Colonic mucosa (tissue), 4 donors: ENCODE measurements at places on chromosomes 4 and X. TPM values are rescaled to one million over a fixed set of nuclear protein-coding genes. Genes with fewer than 3 reads are reported as not detected.
A peak's percentile ranks its signal among the peaks of the same experiment; 100 is the strongest.

GRCh38 chr4:81378386-81378785, 93.3 kb downstream of the RASGEF1B start:
- DNase-seq: no peak
- H3K4me3 ChIP-seq: no peak overlapping the region
- no peaks in the 10 kb centered on the region for H3K4me1 ChIP-seq
- no peaks in the 10 kb centered on the region for H3K36me3 ChIP-seq
- H3K27ac ChIP-seq: no peak overlapping the region
- no peaks in the 10 kb centered on the region for H3K27me3 ChIP-seq

GRCh38 chrX:72126048-72126415, 5.7 kb downstream of the RTL5 start:
- no peaks in the 10 kb centered on the region for H3K36me3 ChIP-seq
- no peaks in the 10 kb centered on the region for H3K4me1 ChIP-seq
- peaks cover 8% of the 10 kb centered on the region for H3K27me3 ChIP-seq
- DNase-seq: no peak
- H3K27ac ChIP-seq: no peak overlapping the region

DNA sequence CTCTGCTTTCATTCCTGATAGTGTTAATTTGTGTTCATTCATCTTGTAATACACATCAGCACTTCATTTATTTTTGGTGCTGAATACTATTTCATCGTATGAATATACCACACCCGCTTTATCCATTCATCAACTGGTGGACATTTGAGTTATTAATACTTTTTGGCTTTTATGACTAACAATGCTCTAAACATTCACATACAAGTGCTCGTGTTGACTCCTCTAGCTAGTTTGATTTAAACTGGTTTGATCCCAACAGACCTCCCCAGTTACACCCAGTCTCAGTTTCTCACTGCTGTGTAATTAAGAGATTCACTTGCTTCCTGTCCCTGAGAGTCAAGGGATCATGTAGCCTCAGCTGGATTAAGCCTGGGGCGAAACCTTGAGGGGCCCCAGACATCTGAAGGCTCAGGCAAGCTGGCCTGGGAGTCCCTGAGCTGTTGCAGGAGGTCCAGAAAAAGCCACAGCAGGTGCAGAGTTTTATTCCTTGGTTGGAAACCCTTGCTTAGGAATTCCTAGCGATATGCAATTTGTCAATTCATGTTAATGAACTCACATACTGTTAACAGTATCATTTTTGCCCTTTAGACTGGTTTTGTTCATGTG, 52.8 kb upstream of the CLDN24 start:
- H3K4me3 ChIP-seq: no peak overlapping the region
- no peaks in the 10 kb centered on the region for H3K27me3 ChIP-seq
- H3K4me1 ChIP-seq: no peaks in the 10 kb centered on the region
- no peak for DNase-seq
- no peak overlapping the region for H3K27ac ChIP-seq

- no peak overlapping the region for H3K4me3 ChIP-seq
- H3K27ac ChIP-seq: no peak overlapping the region
- no peaks in the 10 kb centered on the region for H3K4me1 ChIP-seq
- DNase-seq: peak; percentile 20
These were observed 35.3 kb upstream of the DCX start for GRCh38 chrX:111447298-111447697.

DNA sequence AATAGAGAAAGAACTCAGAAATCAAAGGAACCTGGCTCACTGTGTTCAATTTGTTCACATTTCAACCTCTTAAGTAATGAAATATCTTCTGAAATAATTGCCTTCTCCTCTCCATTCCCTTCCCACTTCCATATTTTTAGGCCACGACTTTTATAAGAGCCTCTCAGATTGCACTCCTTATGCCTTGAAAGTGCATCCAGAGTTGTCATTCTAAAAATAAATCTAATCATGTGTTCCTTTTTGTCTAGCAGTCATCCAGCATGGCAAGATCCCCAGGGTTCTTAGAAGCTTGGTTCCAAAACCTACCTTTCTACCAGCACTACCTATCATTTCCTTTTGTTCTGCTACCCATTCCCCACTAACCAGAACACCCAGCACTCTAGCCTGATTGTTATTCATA, 42.4 kb upstream of the RPA4 start:
- no peaks in the 10 kb centered on the region for H3K36me3 ChIP-seq
- no peaks in the 10 kb centered on the region for H3K4me1 ChIP-seq
- no peak for DNase-seq
- no peak overlapping the region for H3K27ac ChIP-seq
- H3K4me3 ChIP-seq: no peak overlapping the region
- H3K27me3 ChIP-seq: no peaks in the 10 kb centered on the region

DNA sequence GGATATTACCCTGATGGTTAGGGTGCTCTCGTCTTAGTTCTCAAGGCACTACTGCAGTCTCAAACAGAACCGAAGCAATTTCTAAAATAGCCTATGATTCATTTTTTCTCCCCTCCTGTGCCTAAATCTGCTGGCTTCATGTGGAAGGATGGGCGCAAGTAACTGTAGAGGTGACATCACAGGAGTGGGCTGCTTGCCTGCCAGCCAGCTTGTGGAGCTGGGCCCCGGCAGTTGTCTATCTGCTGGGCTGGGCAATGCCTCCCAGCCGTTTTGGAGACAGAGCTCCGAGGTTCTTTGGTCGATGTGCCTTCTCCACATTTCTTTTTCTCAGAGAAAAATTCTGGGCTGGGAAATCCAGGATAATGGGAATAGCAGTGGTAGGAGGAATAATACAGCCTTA, 34.3 kb upstream of the CITED1 start:
- no peaks in the 10 kb centered on the region for H3K4me1 ChIP-seq
- no peaks in the 10 kb centered on the region for H3K36me3 ChIP-seq
- no peak overlapping the region for H3K4me3 ChIP-seq
- H3K27me3 ChIP-seq: no peaks in the 10 kb centered on the region
- DNase-seq: no peak

DNA sequence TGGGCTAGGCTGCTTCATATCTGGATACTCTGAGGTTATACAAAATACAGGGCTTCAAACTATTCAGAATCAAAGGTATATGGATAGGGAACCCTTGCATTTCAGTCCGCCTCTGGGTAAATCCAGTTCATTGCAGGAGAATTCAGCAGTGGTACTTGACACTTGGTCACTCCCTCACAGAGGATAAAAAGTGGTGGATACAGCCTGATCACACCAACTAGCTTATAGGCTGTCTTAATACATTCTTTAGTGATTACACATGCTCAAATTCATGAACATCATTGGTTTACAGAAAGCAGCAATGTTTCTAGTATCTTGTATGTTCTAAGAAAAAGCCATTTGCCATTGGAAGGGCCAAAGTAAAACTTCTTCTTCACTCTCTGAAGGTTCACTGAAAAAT, 104.8 kb upstream of the PDE5A start:
- H3K4me1 ChIP-seq: peaks cover 5% of the 10 kb centered on the region
- no peak overlapping the region for H3K27ac ChIP-seq
- no peak overlapping the region for H3K4me3 ChIP-seq
- no peak for DNase-seq
- no peaks in the 10 kb centered on the region for H3K36me3 ChIP-seq

DNA sequence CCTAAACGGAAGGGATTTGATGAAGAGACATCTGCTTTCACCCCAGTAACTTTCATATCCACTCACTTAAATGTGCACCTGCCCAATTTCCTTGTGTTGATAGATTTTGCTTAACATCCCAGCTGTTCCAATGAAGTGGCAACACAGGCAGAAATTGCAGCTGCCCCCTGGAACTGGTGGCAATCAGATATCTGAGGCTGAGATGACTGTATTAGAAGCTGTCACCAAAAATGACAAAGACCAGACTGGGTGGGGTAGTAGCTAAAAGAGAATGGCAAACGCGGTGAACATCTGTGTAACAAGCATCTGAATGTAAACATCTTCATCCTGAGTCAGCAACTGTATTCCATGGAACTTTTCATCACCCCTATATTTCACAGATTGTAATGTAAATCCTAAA, 17.1 kb downstream of the GABRA2 start:
- no peaks in the 10 kb centered on the region for H3K4me1 ChIP-seq
- H3K4me3 ChIP-seq: no peak overlapping the region
- H3K36me3 ChIP-seq: no peaks in the 10 kb centered on the region
- DNase-seq: no peak
- no peak overlapping the region for H3K27ac ChIP-seq

DNA sequence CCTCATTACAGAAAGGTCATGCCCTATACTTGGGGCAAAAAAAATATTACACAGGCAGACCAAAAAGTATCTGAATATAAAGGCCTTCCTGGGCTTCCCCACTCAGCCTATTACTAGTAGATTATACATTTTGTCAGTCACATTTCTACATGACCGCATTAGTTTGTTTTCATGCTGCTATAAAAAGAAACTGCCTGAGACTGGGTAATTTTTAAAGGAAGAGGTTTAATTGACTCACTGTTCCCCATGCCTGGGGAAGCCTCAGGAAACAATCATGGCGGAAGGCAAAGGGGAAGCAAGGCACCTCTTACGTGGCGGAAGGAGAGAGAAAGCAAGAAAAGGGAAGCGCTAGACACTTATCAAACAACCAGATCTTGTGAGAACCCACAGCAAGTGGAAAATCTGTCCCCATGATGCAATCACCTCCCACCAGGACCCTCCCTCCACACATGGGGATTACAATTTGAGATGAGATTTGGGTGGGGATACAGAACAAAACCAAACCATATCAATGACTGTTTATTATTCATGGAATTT, 1312.0 kb downstream of the PCDH7 start:
- DNase-seq: no peak
- H3K4me1 ChIP-seq: no peaks in the 10 kb centered on the region
- no peak overlapping the region for H3K27ac ChIP-seq
- no peak overlapping the region for H3K4me3 ChIP-seq
- H3K36me3 ChIP-seq: no peaks in the 10 kb centered on the region

DNA sequence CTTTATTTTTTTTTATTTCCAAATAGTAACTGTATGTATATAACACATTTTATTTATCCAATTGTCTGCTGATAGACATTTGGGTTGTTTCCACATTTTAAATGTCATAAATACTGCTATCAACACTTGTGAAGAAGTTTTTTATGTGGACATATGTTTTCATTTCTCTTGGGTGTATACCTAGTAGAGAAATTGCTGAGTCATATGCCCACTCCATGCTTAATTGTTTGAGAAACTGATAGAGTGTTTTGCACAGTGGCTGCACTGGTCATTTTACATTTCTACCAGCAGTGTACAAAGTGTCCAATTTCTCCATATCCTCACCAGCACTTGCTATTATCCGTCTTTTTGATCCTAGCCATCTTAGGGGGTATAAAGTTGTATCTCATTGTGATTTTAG, 567.8 kb downstream of the GBA3 start:
- no peak for DNase-seq
- no peaks in the 10 kb centered on the region for H3K36me3 ChIP-seq
- H3K27ac ChIP-seq: no peak overlapping the region
- no peak overlapping the region for H3K4me3 ChIP-seq

GRCh38 chrX:125654501-125654900, 334.8 kb downstream of the TEX13C start:
- no peak overlapping the region for H3K4me3 ChIP-seq
- no peak overlapping the region for H3K27ac ChIP-seq
- no peak for DNase-seq
- no peaks in the 10 kb centered on the region for H3K4me1 ChIP-seq

DNA sequence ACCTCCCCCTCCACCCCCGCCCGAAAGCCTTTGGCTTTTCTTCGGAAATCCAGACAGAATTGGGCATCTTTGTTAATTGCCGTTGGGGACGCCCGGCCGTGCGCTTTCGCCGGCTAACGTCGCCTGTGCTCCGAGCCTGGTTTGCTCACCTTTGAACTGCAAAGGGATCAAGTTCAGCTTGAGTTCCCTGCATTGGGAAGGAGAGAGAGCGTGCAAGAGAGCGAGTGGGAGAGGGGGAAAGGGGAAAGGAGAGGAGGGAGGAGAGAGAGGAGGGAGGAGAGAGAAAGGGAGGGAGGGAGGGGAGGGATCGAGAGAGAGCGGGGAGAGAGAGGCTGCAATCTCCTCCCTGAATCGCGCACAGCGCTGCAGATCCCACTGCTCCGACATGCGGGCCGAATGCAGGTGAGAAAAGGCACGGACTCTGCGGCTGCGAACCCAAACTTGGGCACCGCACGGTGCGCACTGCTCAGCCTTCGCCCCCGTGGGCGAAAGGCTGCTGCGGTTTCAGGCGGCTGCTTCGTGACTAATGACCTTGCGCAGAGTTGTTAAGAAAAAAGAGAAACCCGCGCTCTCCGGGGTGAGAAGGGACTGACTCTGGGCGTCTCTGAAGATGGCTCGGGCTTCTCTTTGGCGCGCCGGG, at the start of gene PCDH7:
PCDH7 (plus strand) TSS at position 349 of the 640 bp plus-strand sequence. CDS start 1,054 bp downstream, outside the sequence.
- peak within 1 kb of the TSS; percentile 32 for H3K4me3 ChIP-seq
- H3K27ac ChIP-seq: peak within 1 kb of the TSS; percentile 62
- H3K36me3 ChIP-seq: no peaks in the 10 kb centered on the region

- no peaks in the 10 kb centered on the region for H3K36me3 ChIP-seq
- DNase-seq: peak; percentile 19
- no peak overlapping the region for H3K27ac ChIP-seq
These were observed 225.3 kb downstream of the ANAPC10 start for GRCh38 chr4:144872508-144873225.

DNA sequence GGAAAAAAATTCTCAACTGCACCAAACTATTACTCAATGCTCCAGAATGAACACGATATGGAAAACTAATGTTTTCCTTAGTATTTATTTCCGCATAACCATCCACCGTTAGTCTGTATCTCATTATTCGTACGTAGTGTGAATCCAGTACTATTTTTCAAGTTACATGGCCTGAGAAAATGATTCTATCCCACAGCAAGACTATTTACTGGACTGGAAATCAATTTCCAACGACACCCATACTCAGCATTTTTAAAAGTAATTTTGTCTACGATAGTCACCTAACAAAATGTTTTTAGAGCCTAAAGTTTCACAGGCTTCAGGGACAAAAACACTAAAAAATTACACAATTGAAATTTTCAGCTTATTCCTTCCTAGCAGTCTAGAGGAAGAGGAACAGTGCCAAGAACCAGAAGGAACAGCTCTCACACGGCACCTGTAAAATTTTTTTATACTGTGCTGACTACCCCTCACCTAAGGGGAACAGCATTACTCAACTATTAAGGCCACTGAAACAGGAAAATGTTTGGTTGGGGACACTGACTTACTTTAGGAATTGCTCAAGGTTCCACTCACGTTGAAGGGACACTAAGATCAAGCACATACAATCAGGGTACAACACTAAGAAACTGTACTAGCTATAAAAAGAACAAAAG, 9.6 kb downstream of the UBE2D3 start:
- no peaks in the 10 kb centered on the region for H3K27me3 ChIP-seq
- peaks cover 12% of the 10 kb centered on the region for H3K4me1 ChIP-seq
- no peak overlapping the region for H3K4me3 ChIP-seq
- H3K27ac ChIP-seq: no peak overlapping the region
- DNase-seq: no peak

GRCh38 chrX:145816601-145817315, 871 bp upstream of the SLITRK2 start:
- H3K4me3 ChIP-seq: no peak overlapping the region
- no peak for DNase-seq

- no peak overlapping the region for H3K27ac ChIP-seq
- DNase-seq: no peak
- H3K4me1 ChIP-seq: peaks cover 15% of the 10 kb centered on the region
- no peak overlapping the region for H3K4me3 ChIP-seq
- H3K27me3 ChIP-seq: no peaks in the 10 kb centered on the region
These were observed 130.8 kb downstream of the ZAR1 start for GRCh38 chr4:48620831-48621230.

SPIN2A gene
- 0.72 TPM for total RNA-seq

LRIT3 gene
- total RNA-seq: 0.15 TPM

RBM46 gene
- total RNA-seq: not detected

FATE1 gene
- not detected for total RNA-seq

NEIL3 gene
- 2.5 TPM for total RNA-seq
